ENCODE measurements at places on chromosomes 4 and X.

DNA sequence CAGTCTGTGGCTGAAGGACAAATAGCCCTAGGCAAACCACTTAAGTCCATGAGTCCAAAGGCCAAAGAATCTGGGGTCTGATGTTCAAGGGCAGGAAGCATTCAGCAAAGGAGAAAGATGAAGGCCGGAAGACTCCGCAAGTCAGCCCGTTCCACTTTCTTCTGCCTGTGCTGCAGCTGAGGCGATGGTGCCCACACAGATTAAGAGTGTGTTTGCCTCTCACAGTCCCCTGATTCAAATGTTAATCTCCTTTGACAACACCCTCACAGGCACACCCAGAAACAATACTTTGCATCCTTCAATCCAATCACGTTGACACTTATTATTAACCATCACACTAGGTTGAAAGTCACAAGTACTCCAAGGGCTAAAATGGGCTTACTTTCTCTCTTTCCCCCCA, 605.4 kb upstream of the GNPDA2 start:
- no peak for DNase-seq

- DNase-seq, result no peak
Observed at GRCh38 chr4:129239088-129239487, 143.1 kb downstream of the C4orf33 start.

GRCh38 chrX:133188631-133189030, 29.5 kb downstream of the TFDP3 start:
- no peak for DNase-seq

DNA sequence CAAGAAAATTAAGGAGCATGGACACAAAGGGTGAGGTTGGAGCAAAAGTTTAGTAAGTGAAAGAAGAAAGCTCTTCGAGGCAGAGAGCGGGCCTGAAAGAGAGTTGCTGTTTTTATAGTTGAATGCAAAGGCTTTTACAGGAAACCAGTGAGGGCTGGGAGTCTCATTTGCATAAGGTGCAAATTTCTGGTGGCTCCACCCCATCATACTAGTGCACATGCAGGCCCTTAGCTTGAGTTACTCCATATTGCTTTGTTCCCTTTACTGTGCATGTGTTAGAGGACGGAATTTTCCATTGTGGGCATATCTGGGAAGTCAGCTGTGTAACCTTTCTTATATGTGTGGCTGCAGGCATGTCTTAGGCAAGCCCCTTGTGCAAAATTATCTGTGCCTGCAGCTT, 48.0 kb downstream of the CPE start:
- no peak for DNase-seq

DNA sequence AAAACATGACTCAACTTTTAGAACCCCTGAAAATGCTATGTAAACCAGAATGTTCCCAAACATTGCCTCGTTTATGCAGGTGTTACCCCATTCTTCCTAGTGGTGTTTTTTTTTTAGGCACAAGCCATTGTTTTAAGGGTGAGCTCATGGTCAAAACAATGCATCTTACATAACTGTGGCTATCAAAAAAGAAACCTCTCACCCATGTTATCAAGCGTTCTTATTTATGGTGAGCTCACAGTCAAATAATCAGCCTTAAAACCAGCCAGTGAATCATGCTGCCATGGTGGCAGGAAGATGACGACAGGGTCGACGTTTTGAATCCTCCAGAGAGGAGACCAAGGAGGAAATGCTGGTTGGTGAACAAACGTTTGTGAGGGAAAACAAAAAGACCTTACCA, 195.2 kb downstream of the KDR start:
- no peak for DNase-seq

DNA sequence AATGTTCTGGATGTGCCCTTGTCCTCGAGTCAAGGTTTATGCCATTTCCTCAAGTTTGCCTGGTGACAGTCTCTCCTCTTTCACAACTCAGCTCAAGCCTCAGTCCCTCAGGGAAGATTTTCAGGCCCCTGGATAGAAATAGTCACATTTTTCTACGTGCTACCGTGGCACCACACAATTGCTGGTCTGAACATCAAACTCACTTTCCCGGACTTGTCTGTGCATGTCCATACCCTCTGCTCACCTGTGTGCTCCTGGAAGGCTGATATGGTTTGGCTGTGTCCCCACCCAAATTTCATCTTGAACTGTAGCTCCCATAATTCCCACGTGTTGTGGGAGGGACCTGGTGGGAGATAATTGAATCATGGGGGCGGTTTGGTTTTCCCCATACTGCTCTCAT, 129.7 kb downstream of the HS3ST1 start:
- no peak for DNase-seq

GRCh38 chrX:153776120-153776599, 4.7 kb upstream of the SRPK3 start:
- no peak for DNase-seq

DNA sequence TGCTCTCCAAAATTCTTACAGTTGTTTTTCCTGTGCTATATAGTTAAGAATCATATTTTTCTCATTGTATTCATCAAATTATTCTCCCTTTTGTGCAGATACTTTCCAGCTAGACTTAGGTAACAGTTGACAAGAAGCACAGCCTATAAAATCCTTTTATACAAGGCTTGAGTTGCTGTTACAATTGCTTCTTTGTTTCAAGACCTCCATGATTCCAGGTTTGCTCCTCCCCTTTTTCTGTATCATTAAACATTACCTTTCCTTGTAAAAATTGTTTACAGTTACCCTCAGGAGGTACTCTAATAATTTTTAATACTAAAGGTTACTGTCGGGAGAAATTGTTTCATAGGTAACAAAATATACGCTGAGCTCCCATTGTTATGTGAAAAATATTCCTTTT, 192.3 kb upstream of the GRID2 start:
- no peak for DNase-seq

DNA sequence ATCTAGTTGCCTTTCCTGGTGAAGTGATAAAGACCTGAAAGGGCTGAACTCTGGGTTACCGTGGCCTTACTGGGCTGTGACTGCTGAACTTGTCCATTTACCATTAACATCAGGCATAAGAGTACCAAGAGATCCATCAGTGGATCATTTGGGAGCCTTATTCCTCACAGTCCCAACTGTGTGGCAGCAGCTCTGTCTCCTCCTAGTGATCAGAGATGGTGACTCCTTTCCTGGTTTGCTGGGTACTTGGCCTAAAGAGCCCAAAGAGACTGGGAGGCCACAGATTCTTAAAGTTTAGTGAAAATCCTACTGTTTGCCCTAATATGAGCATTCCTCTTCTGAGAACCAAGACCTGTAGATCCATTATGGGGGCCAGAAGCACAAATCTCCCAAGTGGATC, 56.3 kb upstream of the ATP6AP2 start:
- no peak for DNase-seq

DNA sequence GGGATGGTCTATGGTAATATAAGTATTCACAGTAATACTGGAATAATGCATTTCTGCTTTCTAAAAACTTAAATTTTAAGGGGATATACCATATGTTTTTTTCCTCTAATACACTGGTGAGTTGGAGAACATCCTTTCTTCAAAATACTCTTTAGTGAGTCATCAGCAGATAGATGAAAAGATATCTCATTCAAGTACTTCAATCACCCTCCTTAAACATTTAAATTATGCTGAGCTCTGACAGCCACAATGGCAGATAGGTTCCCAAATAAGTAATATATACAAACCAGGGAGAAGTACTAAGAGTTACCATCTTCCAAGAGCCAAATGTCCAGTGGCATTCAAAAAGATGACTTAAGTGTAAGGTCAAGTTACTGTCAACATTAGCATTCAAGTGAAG, 52.2 kb downstream of the AMMECR1 start:
- no peak for DNase-seq

- peak; percentile 25 for DNase-seq
Observed at GRCh38 chrX:46574774-46575381, 1.3 kb downstream of the CHST7 start.

- DNase-seq, result no peak
Observed at GRCh38 chr4:36067116-36067515, 177.2 kb downstream of the ARAP2 start.

- DNase-seq, result no peak
Observed at GRCh38 chr4:89119166-89119565, 7.8 kb downstream of the TIGD2 start.

GRCh38 chr4:73683033-73683432, 57.3 kb upstream of the CXCL8 start:
- no peak for DNase-seq

- DNase-seq, result peak; percentile 2
Observed at GRCh38 chr4:127997534-127998388, 32.6 kb downstream of the ABHD18 start.

DNA sequence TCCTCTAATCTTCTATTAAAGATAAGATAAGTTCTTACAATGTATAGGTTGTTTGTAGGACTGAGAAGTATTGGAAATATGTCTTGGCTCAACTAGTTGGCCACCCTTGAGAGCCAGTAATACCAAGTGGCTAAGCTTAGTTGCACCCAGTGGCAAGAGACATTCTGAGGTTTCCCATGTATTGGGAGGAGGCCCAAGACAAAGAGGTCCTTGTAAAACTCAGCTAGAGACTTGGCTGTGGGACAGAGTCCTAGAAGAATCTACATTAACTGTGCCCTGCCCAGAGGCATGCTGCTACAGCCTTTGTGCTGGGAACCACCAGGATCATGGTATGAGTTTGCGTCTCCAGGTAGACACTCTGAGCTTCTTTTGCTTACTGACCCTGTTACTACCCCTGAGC, 41.9 kb upstream of the SLC4A4 start:
- DNase-seq, result no peak

- DNase-seq, result no peak
Observed at GRCh38 chr4:56127716-56128115, 179.0 kb downstream of the CEP135 start.

DNA sequence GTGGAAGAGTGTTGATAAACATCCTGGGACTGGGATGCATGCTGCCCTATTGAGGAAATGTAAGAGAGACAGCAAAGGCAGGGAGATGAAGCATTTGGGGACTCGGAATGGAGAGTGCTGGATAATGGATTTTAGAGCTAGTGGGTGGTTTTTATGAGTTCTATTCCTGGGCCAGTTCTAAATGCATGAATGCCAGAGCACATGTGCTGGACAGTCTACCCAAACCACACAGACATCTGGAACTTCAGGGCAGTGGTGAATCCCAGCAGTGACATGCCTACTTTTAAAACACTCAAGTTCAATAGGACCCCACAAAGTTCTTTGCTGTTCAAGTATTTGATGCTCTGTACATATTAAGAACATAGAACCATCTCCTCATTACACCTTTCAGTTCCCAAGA, 133.9 kb downstream of the CBR4 start:
- no peak for DNase-seq

DNA sequence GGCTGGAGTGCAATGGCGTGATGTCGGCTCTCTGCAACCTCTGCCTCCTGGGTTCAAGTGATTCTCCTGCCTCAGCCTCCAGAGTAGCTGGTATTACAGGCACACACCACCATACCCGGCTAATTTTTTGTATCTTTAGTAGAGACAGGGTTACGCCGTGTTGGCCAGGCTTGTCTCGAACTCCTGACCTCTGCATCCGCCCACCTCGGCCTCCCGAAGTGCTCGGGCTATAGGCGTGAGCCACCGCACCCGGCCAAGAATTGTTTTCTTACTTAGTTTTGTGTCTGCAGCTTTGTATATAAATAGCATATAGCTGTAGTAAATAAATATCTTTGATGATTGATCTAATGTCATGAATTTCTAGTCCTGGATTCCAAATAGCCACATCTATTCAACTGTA, 81.1 kb downstream of the IL1RAPL1 start:
- DNase-seq, result no peak

DNA sequence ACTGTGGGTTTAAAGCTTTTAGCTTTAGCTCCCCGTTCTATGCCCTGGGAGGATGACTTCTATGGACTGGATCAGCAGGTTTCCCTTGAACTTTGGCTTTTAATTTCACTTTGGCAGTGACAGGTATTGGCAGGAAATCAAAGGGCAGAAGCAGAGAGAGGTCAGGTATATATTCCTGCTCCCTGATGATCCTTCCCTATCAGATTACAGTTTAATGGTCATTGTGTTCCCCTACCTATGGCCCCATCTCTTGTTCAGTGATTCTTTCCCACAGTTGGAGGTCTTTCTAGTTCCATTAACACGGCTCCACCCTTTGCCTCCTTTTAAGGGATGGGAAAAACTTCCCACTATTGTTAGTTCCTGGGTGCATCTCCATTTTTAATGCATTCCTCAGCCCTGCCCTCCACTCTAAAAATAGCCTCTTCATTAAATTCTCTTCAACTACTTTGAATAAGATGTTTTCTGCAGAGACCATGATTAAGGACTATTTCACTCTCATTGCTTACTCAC, 107.8 kb upstream of the TMEM47 start:
- DNase-seq, result no peak

DNA sequence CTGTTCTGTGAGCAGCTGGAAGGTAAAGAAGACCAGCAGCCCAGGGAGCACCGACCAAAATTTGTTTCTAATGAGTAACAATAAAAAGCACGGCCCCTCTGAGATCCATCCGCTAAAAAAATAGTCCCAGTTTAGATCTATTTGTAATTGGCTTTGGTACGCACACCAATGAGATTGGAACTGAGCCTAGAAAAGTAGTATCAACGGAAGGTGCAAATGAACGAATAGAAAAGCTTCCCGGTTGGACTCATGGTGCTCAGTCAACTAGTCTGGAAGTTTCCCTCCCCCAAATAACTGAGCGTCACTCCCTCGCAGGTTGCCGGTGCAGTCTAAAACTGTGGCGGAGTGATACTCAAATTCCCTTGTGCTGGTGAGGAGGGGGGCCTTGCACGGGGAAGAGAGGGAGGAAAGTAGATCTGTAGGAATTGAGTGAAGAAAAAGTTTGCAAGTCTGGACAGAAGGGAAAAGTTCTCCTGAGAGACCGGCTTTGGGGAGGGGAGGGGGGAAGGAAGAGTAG, at the start of gene COL4A5:
TSS of gene COL4A5 (plus strand) at position 413 of the 517 bp plus-strand sequence. CDS start 288 bp downstream, outside the sequence.
- DNase-seq, result no peak

DNA sequence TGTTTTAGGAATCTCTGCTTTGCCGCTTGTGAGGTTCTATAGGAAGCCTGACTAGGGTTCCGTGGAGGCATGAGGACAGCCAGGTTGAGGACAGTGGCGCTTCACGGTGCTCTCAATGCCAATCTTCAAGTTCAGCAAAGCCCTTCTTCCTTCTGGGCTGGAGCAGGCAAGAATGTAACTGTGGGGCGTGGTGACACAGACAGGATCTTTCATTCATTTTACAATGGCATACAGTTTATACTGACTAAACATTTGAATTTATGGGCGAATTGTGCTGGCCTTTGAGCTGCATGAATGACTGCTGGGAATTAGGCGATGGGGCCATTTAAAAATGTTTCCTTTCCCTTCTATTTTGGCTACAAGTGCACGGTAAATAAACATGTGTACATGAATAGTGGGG, 2.9 kb upstream of the NHS start:
- no peak for DNase-seq

DNA sequence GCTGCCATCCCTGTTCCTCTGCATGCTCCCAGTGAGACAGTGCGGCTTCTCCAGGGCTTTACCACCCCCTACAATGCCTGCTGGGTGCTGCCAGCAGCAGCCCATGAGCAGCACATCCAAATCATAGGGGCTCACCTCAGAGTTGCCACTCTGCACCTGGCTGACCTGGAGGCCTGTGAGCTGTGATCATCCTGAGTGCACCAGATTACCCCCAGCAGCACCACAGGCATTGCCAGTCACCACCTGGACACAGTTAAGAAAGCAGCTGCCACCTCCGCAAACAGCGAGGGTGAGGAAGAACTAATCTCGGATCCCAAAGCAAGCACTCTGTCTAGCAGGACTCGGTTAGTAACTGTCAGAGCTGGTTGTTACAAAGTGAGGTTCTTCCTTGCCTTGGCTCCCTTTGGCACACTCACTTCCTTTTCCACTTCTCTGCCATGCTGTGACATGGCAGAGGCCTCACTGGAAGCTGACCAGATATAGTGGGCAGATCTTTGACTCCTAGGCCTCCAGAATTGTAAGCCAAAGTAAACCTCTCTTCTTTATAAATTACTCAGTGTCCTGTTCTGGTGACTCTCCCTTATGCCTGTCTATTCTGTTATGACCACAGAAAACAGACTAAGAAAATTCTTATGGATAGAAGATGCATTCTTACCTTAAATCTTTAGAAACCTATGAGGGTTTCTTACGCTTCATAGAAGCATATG, 25.2 kb downstream of the LRIT3 start:
- DNase-seq, result no peak
